T-helper 1 cell (primary cell): ENCODE measurements at places on chromosomes 2 and 18.

DNA sequence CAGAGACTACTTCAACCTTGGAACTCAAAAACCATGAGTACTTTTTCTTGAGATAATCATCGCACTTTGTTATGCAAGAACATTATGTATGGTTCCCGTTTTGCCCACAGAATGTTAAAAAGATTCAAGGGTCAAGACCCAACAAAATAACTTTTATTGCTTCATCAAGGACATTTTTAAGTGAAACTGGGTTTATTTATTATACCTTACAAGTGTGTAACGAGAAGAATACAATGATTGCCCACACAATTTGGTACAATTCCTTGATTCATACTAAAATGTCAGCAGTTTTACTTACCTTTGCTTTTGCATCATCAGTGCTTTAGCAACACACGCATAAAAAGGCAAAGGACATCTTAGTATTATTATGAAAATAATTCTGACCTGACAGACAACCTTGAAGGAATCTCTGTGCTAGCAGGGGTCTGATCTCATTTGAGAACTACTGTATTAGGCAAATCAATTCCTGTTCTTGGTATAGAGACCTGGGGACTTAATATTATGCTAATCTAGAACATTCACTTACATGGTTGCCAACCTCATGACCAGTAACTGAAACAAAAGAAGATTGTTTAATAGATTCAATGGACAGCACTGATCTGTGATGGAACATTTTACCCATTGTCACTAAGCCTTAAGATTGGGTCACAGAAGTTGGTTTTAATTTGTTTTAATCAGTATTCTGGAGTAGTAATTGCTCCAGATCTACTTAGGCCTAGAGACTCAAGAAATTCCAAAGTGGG, 16.2 kb downstream of the CCDC88A start:
- no peak for DNase-seq

GRCh38 chr2:53473236-53473635, 294.4 kb upstream of the CHAC2 start:
- DNase-seq: no peak

DNA sequence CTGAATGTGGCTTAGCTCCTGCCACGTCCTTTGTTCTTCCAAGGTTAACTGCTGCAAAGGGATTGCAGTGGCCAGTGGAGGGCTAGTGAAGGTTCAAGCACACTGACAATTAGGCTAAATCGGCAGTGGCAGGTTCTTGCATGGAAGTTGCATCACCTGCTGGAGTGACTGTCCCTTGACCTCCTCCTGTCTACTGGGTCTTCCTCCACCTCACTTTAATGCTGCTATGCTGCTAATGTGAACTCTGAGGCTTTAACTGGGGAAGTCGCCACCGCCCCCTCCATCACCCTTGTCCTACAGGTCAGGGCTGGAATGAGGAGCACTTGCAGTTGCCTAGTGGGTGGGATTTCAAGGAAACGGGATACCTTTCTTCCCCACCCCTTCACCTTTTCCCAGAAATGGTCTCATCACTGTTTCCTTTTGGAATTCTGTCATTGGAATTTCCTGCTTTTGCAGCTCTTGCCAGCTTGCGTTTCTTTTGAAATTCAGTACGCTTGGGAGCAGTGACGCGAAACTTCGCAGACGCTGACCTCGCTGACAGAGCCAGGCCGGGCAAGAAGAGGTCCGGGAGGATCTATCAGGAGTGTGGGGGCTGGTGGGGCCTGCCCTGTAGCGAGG, 150.3 kb downstream of the SH3RF3 start:
- DNase-seq: no peak

DNA sequence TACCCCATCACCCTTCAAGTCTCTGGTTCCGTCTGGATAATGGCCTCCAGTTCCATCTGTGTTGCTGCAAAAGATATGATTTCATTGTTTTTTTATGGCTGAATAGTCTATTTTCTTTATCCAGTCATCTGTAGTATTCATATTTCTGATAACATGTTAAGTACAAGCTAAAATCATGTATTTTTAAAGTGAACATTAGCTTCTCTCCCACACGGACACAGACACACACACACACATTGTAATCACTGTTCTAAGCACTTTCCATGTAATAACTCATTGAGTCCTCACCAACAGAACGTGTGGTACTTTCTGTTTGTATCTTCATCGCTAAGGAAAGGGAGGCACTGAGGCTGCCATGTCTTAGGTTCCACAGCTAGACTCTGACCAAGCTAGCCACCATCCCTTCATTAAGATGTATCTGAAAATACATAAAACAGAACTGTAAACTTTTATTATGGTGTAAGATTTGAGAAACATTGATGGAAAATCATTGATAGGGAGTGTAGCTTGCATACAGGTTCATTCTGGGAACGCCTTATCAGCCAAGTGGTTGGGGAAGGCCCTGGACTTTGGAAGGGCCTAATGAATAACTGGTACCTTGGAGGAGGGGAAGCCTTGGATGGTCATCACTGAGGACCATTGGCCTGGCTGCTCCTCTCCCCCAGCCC, 8.1 kb downstream of the NCK2 start:
- DNase-seq: no peak

DNA sequence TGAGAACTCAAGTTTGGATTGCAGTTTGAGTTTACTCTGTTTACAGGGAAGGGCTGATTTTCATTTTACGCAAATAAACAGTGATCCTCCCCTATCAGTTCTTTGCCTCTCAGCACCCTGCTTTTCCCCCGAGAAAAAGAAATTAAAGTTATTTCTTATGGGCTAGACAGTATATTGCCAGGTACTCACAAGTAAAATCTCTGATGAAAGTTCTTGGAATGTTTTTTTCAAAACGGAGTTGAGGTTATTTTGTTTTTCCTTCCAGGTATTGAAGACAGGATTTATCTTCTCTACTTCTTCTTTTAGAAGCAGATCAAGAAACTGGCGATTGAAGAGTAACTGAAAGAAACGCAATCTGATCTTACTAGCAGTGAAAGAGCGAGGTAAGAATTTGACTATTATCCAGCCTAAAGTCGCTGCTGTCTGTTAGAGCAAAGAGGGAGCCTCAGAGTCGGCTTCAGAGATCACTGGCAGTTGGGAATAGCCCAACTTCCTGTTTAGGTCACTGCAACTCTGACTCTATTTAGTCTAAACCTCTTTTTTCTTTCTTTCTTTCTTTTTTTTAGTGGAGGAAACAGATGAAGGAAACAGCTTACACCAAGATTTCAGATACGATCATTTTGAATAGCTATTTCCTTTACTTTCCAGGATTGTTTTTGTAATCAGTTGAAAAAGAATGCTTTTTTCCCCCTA, at the start of gene TFPI:
Gene TFPI, minus strand, starts transcription at position 425 of the 693 bp plus-strand sequence. CDS start 50,667 bp downstream, outside the sequence.
- DNase-seq: no peak

DNA sequence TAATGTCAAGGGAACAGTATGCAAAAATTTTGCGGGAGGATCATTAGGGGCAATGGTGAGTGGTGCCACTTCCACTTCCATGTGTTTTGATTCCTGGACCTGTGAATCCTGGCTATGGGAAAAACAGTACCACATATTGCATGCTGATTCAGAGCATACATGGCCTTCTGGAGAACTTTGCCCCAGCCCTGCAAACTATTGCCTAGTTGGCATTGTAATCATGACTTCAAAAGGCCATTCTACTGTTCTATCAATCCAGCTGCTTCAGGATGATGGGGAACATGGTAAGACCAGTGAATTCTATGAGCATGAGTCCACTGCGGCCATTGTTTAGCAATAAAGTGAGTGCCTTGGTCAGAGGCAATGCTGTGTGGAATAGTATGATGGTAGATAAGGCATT, 75.3 kb upstream of the ZC3H15 start:
- DNase-seq: no peak

DNA sequence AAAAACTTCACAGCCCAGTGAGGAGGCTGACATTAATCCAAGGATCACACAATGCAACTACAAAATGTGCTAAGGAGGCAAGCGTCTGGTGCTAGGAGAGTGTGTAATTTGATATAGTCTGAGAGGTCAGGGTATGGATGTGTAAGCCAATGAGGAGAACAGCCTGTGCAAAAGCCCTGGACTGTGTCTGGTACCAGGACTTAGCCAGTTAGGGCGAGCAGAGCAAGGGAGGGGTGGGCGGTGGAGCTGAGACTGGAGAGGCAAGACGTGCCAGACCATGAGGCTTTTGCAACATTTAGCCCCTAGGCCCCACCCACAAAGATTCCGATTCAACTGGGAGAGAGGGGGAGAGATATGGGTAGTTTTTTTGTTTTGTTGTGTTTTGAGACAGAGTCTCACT, 33.5 kb upstream of the SPRED2 start:
- DNase-seq: no peak

DNA sequence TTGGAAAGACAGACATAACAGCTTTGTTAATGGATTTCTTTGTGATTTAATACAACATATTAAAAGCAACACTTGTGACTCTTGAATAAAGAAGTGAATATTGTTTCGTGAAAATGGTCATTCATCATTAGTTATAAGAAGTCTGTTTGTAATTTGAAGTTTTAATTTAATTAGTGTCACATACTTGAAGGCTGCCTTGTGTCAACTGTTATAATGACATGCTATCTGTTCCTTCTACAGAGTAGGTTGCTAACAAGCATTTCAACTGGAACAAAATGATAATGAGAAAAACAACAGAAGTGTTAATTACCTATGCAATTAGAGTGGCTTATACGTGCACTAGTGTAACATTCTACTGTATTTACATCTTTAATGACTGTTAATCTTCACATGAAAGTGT, 624.7 kb downstream of the LRP1B start:
- no peak for DNase-seq

DNA sequence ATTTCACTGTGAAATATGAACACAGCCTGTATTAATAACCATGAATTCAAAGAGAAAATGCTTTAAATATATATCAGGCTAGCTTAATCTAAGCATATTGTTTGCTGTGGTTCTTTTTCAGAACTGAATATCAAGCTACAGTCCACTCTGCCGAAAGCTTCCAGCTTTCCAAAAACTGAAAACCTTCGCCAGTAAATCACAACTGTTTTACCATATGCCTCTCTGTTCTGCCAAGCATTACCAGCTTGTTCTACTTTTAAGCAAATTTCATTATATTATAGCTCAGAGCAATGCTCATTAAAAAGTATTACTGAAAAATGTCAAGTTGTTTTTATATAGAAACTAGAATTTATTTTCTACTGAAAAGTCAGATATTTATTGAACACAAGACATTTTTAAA, 277.4 kb downstream of the NRXN1 start:
- no peak for DNase-seq

DNA sequence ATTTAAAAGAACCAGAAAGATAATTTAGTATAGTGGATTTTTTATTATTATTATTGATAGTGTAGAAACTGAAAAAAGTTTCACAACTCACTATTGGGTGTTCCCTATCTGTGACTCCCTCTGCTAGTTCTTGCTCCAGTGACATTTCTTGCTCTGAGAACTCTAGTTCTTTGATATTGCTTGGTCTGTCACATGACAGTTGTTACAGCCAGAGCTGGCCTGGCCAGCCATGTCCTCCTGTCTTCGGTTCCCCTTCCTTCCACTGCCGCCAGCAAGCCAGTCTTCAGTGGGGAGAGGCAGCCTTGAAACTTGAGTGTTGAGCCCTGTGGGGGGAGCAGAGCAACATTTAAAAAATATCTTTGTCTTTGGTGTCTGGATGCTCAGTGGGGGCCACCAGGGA, 7.6 kb upstream of the THOC1 start:
- no peak for DNase-seq

GRCh38 chr18:70243131-70243929, 37.8 kb upstream of the RTTN start:
- DNase-seq: no peak

- no peak for DNase-seq
These were observed 36.1 kb downstream of the RNF152 start for GRCh38 chr18:61856678-61857077.
